ENCODE measurements at places on chromosomes 13 and 19.
A peak's percentile ranks its signal among the peaks of the same experiment; 100 is the strongest.

- no peak for DNase-seq
Observed at GRCh38 chr19:28553005-28553404, 659.9 kb downstream of the UQCRFS1 start.

DNA sequence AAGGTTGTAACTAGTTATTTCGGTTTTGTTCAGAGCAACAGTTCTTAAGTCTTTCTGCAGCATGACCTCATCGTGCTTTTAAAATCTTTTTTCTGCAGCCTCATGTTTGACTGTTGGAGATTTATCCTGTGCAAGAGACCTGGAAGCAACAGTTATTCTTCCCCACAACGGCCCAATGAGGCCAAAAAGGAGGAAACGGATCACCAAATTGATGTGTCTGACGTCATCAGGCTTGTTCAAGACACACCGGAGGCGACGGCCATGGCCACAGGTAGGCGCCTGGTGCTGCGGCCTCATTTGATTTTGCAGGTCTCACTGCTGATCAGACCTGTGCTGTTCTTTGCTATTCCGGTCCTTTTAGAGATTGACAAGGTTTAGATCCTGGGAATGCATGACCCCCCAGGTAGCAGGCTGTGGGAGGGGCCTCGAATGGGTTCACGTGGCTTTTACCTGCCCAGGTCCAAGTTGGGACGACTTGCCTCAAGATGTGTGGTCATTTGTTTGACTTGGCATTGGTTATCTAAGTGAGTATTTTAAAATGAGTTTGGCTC, 66.8 kb upstream of the MCF2L start:
- DNase-seq = no peak

- peak; percentile 63 for DNase-seq
Observed at GRCh38 chr13:20161275-20161950, 561 bp upstream of the GJA3 start.

GRCh38 chr13:32423592-32423991, 4.3 kb downstream of the N4BP2L1 start:
- DNase-seq = no peak

- DNase-seq = no peak
Observed at GRCh38 chr19:931860-932647, 6.2 kb downstream of the ARID3A start.

DNA sequence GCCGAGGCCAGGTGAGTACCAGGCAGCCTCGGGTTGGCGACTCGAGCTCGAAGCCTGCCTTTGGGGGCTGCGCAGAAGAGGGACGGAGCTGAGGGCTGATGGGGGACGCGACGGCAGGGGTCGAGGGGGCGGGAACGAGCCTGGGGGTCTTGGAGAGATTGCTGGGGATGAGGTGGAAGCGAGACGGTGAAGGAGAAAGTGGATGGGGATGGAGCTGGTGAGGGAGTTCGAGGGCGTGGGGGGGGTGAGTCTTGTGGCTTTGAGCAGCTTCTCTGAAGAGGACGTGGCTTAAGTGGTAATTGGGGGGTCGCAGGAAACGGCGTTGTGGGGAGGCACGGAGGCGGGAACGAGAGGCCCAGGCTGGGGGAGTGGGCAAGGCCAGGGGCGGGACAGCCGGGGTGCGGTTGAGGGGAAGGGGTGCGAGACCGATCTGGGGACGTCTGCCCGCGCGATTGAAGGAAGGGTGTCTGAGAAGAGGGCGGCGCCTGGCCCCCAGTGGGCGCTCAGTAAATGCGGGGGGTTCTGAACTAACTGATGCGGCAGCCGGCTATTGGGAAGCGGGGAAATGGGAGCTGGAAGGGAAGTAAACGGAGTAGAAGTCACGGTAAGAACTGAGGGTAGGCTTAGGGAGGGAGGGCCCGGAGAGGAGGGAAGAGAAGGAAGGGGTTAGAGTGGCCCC, 426 bp downstream of the MYO9B start:
- DNase-seq = no peak

DNA sequence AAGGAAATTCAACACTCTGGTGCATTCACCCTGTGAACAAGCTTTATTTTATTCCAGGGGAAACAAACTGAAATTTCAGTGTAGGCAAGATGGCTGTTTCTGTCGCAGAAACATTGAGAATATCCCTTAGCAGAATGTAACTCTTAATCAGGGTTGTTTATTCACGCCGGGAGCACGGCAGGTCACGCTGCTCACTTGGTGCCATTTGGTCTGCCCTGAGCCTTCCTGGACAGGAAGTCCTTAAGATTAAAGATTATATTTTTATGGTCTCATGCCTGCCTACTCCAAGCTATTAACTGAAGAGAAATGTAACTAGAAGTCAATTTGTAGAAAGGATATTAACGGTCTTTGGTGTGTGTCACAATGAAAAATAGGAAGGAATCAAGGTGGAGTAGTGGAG, 185.3 kb upstream of the ARGLU1 start:
- DNase-seq = no peak

GRCh38 chr13:30502237-30502636, 36.5 kb upstream of the HMGB1 start:
- no peak for DNase-seq

- DNase-seq = no peak
Observed at GRCh38 chr13:110826861-110827672, 87.8 kb downstream of the ANKRD10 start.

DNA sequence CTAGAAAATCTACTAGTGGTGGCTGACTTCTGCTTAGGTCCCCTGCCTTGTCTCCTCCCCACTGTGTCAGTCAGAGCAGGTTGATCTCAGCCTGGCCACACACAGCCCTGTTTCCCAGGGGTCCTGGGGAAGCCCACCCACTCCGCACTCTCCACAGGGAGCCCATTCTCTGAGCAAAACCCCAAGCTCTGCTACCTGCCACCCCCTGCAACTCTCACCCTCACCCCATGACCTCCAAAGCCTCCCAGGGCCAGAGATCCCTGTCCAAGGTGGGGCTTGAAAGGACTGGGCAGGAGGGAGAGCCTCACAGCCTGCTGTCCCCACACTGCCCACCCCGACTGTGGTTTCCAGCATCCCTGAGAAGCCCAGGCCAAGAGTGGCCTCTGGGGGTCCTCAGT, 58.8 kb upstream of the ZNF536 start:
- DNase-seq = no peak

- DNase-seq = no peak
Observed at GRCh38 chr19:2236064-2236313, 140 bp downstream of the PLEKHJ1 start.

DNA sequence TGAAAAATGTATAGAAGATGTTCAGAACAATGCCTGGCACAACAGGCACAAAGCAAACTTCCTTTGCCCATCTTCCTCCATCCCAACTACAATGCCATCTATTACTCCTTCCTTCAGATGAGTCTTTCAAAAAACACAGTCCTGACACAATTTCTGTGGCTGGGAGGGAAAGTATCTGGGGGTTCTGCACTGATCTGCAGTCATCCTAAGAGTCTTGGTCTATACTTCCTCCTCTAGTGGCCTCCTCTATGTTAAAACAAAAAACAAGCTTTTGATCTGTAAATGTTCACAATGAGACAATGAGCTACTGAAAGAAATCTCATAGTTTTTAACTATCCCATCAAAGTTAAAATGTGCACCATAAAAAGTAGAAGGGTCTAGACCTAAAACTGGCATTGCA, 44.8 kb downstream of the USP12 start:
- DNase-seq = peak; percentile 28

DNA sequence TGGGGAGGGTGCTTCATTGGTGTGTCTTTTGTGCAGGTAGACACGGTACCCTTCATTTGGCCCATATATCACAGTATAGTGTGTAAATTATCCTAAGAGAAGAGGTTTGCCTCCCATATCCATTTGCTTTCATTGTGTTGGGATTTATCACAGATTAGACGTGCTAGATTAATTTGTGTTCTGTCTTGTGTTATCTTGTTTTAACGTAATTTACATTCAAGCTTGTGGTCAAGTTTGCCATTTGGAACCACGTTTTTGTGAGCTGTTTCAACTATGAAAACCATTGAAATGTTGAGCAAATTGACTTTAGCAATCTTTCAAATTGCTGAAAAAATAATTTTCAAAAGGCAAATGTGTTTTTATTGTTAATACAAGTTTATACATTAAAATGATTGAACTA, 1826.5 kb downstream of the SLITRK5 start:
- no peak for DNase-seq

GRCh38 chr19:41999071-41999877, 5.2 kb upstream of the ATP1A3 start:
- DNase-seq = no peak

DNA sequence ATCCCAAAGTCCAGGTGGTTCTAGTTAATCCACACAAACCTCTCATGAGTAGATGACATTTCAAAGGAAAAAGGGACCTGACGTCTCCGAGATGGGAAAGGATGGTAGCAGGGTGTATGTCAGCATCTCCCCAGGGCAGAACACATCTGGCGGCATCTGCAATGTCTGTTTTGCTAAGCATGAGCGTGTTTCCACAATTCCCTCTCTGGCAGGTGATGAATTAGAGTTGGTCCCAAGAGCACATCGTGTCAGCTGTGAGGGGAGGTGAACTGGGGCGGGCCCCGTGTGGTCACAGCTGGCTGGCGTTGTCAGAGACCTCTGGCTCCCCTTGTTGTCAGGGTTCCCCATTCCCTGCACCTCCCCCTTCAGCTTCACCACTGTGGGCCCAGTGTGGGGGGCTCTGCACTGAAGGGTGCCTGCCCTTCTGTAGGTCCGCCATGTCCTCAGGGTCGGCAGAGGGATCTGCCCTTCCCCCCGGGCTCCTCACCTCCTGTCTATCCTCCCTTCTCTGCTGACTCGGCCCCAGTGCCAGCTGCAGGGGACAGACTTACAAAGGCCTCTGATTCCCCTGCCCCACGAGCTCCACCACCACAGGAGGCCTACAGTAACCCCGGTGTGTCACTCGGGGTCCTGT, 58.2 kb downstream of the CDADC1 start:
- DNase-seq = no peak

All from GM13976 (cell line).